KBM-7 (cell line): ENCODE measurements at places on chromosomes 4 and X.

GRCh38 chrX:9614016-9614415 lies 149.2 kb downstream of the TBL1X start:
- DNase-seq = no peak

- DNase-seq = no peak
These were observed 201.0 kb downstream of the MAB21L2 start for GRCh38 chr4:150782921-150783320.

GRCh38 chr4:183909187-183909586 lies 4.1 kb downstream of the STOX2 start:
- no peak for DNase-seq

DNA sequence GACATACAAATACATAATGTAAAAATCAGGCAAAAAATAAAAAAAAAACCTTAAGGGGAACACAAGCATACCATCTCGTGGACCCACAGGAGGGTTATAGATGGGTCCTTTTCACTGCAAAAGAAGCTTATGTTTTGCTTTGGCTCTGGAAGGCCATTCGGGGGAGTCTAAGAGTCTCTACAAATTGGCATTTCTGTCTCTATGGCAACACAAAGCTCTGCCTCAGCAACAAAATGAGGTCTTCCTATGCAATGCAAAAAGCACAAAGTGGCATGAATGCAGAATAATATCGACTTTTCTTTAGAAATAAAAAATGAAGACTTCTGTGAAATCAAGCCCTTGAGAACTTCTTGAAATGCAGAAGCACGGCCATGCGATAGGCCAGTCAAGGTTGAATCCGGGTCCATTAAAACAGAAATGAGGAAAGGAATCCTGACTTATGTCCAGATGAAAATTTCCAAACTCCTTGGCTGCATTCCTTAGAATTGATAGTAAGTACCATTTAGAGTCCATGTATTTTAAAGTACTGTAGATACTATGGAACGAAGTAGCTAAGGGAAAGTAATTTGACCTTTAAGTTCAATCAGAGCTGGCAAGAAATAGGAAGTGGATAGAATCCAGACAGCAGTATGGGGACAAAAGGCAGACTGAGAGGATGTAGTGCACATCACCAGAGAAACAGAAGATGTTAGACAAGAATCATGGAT lies 63.7 kb upstream of the PDLIM3 start:
- DNase-seq = no peak

DNA sequence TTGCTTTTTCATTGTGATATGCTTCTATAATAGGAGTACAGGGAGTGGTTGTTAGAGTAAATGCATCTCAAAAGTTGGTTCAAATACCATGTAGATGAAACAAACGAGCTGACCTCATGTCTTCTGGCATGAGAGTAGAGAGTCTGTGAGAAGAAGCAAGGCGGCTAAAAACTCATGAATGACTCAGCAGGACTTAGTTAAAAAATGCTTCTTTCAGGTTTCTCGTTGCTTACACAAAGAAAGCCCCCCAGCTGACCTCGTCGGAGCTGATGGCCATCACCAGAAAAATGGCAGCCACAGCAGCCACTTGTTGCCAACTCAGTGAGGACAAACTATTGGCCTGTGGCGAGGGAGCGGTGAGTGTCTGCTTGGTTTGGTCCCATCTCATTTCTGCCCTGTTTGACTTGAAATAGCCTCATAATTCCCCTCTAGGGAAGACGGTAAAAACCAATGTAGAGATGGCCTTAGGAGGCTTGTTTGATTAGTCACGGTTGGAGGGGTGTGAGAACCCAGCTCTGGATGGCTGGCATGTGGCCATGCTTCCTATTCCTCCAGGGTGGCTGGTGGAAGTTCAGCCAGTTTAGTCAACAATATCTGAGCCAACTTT lies 14.5 kb downstream of the AFP start:
- DNase-seq = no peak

GRCh38 chr4:41646862-41647261 lies 101.7 kb downstream of the PHOX2B start:
- no peak for DNase-seq

GRCh38 chr4:148341980-148342800 lies 100.0 kb downstream of the NR3C2 start:
- no peak for DNase-seq

GRCh38 chrX:47843363-47843762 lies 6.7 kb downstream of the ZNF81 start:
- no peak for DNase-seq

DNA sequence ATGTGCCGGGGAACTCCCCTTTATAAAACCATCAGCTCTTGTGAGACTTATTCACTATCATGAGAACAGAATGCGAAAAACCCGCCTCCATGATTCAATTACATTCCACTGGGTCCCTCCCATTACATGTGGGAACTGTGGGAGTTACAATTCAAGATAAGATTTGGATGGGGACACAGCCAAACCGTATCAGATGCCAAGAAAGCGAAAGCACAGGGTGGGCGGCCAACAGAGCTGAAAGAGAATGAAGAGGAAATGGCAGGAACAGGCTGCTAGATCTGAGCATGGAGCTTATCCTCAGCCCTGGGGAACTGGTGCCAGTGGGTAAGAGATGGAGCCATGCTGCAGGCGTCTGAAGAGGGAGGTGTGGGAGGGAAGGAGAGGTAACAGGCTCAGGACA lies 117.7 kb upstream of the PNPLA4 start:
- DNase-seq = no peak

GRCh38 chrX:153672531-153673427 lies 834 bp downstream of the PNCK start:
- DNase-seq = peak; percentile 61

GRCh38 chr4:17866810-17867209 lies 56.0 kb downstream of the NCAPG start:
- DNase-seq = no peak

GRCh38 chrX:30304866-30305265 lies 4.3 kb downstream of the NR0B1 start:
- DNase-seq = no peak

DNA sequence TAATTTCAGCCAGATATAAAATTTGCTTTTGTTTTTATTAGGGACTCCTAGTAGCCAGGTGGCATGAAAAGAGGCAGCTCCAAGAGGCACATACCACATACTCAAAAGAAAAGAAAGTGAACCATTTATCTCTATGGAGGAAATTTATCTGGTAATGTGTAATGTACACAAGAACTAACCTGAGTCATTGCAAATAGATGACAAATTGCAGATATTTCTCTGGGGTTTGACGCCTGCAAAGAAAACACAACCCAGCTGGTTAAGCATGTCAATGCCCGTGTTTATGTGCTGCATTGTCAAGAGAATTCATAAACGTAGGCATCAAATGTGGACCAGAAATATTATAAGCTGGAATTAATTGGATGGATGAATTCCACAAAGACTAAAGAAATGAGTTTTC lies 46.9 kb upstream of the PHKA2 start:
- DNase-seq = no peak

DNA sequence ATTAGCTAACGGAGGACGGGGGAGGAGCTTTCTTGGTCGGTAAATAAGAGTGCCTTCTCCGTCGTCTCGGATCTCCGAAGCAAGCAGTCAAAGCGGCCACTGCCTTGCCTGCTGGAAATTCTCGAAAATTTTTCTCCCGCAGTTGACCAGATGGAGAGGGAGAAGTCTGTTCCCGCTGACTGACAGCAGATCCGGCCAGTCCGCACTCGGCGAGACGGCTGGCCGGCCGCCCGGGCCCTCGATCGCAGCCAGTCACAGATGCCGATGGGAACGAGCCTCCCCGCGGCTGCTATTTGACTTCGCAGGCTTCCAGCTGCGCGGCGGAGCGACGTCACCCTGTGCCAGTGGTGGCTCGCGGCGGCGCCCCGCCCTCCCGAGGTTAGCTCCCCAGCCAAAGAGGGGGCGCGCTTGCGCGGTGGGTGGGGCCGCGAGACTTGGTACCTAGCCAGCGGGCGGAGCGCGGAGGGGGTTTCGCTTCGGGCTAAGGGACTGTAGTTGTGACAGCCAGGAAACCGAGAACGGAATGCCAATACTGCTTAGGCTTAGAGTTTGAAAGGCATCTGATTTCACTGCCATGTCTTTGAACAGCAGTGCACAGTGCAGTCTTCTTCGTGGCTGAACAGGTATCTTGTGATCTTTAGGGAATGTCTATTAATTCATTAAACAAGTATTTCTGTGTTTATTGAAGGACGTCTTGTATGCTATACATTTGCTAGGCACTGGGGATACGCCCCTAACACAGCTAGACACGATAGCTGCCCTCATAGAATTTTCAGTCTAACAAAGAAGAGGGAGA lies at the start of gene PPM1K:
PPM1K (minus strand) TSS at position 123 of the 796 bp plus-strand sequence. CDS start 5,978 bp downstream, outside the sequence.
- DNase-seq = peak; percentile 99

DNA sequence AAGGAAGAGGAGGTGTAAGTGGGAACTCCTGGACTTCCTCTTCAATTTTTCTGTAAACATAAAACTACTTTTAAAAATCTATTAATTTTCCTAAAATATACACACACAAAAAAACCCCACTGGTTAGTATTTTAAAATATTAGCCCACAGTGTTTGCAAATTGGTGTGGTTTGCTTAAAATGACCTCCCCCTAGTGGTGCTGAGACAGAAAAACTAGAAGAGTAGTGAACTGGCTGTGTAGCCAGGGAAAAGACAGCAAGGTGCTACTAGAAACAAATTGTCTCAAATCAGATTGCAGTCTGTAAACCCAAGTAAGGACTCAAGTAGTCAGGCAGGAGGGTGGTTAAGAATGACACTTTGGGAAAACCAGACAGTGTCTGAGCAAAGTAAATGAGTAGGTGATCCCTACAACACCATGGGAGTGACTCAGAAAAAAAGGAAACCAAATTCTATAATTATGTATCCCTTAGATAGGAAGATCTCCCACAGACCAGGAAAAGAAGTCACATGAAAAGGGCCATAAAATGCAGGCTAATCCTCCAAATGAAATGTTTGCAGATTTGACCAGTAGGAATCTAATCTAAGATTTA lies 26.0 kb downstream of the AMTN start:
- DNase-seq = peak; percentile 1

DNA sequence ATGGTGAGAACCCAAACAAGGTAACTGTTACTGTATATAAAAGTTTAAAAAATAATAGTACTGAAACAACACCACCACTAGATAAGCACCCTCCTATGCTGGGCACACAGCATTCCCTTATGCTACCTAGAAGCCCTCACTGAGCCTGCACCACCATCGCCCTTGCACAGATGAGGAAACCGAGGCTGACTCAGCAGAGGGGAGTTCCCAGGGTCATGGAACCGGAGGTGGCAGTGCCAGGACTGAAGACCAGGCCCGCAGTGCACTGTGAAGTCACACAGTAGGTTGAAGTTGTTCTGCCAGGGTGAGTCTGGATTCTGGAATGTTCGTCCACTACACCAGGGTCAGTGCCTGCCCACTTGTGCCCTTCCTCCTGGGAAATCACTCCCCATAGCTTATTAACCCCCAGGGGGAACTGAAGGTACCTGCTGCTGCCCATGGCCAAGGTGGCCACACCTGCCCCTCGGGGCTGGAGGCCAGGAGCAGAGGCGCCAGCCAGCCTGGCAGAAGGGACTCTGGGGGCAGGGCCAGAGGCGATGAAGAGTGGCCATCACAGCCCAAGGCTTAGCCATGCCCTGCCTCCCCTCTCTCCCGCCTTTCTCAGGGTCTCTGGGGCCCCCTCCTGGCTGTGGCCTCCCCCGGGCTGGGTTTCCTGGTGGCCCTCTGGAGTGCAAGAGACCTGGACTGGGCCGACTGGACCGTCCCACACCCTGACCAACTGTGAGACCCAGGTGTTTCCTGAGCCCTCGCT lies 15.1 kb upstream of the ABLIM2 start:
- DNase-seq = no peak

DNA sequence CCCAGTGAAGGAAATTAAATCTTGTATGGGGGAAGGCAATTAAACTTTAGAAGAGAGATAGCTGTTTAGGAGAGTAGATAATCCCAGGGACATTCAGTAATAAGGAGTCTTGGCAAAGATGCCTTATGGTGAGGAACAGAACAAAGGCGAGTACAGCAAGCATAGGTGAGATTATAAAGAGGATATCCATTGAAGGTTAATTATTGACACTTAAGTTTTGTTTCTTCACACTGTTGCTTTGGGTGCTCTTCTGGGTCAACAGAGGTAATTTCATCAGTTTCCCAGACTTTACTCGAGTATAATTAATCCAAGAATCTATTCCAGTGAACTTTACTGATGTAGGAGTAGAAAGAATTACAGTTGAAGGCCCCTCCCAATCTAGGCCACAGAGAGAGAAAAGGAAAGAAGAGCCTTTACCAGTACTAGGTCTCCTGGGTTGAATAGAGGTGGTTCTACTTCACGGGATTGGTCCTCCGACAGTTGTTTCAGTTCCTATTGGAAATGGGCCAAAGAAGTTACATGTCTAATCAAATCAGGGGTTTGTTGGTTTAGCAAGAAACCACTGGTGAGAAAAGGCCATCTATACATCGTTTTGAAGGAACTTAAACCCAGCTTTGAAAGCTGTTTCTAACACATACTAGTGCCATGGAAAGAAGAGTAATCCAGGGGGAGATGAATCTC lies 27.2 kb downstream of the EPGN start:
- no peak for DNase-seq

- DNase-seq = peak; percentile 57
These were observed 24.3 kb downstream of the RS1 start for GRCh38 chrX:18647621-18648020.

GRCh38 chr4:173538148-173538908 lies 8.3 kb upstream of the HAND2 start:
- DNase-seq = peak; percentile 56

DNA sequence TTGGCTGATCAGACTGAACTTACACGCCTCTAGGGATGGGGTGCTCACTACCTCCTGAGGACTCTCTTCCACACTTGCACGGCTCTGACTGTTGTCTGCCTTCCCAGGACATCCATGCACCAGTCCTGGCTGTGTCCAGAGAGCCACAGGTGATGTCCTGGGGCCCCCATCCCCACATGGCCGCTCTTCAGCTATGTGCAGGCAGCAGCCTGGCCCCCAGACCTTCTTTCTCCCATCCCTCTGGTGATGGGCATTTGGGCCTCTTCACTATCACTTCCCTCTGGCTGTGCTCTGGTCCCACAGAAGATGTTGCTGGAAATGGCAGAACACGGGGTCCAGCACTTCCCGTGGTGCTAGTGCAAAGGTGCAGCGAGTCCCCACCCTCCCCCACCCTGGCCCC lies 40.9 kb upstream of the HMX1 start:
- no peak for DNase-seq

DNA sequence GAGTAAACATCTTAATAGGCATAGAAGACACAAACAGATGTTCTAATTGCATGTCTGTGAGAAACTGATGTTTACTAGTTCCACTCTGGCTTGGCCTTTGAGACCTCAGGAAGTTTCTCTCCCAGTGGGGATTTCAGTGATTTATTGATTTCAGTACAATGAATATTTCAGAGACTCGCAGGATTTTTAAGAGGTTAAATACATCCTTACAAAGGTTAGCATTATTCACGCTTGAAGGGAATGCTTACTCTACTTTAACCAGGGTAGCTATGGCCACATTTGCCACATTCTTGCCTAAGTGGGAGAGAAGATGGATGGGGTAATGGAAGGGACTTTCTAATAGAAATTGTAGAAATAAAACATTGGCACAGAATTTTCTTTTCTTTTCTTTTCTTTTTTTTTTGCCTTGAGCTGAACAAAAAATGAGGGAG lies 480.1 kb downstream of the SPRY1 start:
- no peak for DNase-seq

DNA sequence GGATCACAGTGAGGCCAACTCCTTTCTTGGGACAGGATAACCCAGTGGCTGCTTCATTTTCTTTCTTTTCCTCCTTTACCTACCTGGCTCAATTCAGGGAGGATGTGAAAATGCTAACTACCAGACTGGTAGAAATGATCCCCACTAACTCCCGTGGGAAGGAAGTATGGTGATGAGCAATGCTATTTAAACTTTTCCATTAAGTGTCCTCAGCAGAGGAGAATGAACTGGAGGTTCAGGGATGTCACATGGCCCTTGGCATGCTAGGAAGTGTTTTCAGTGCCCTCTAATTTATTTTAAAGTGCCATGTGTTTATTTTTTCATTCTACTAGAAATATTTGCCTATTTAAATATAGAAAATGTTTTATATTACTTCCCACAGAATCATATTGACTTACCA lies 363.9 kb downstream of the PPP3CA start:
- no peak for DNase-seq
